ENCODE measurements at places on chromosomes 1 and 21.

- DNase-seq, result peak; percentile 82
Observed at GRCh38 chr21:38266732-38267131, 9.9 kb downstream of the KCNJ15 start.

- DNase-seq, result no peak
Observed at GRCh38 chr1:1561801-1562470, 12.7 kb downstream of the SSU72 start.

DNA sequence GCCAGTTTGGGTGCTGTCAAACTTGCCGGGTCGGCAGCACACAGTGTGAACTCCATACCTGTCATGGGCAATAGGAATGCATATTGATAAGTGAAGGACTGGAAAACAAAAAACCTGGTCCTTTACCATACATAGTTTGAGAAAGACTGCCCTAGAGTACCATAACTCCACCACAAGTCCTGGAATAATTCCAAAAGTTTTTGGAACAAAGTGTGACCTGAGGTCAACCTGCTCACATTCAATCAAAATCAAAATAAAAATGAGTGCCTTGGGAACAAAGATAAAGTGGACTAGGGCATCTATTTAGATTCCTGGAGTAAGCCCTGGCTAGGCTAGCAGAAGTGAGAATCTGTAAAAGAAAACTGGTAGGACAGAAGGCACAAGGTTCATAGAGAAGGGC lies 7.6 kb downstream of the PEX19 start:
- DNase-seq, result no peak

DNA sequence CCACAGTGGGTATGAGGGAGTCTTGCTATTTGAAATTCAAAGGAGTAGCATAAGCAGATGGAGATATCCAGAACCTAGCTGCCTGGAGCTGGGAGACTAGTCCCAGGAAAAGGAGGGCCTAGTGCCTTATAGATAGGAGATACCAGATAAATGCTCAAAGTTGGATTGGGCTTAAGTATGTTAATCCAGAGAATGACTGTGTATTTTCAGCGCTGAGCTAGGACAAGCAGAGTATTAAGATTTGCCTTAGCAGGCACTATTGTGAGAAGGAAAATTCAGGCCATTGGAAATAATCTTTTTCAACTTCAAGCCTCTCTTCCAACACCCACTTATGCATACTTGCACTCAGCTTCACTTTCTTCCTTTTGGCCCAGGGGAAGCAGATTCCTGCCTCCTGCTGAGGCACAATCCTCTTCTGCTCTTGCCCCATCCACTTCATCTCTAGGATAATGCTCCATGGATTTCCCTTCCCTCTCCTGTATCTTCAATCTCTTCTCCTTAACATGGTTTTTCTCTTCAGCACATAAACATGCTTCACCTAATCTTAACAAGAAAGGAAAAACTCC lies 21.1 kb downstream of the PIK3C2B start:
- DNase-seq, result no peak

GRCh38 chr1:203041351-203041932 lies 15.2 kb downstream of the PPFIA4 start:
- no peak for DNase-seq

- DNase-seq, result peak; percentile 64
Observed at GRCh38 chr1:8342325-8342724, 24.4 kb downstream of the SLC45A1 start.

DNA sequence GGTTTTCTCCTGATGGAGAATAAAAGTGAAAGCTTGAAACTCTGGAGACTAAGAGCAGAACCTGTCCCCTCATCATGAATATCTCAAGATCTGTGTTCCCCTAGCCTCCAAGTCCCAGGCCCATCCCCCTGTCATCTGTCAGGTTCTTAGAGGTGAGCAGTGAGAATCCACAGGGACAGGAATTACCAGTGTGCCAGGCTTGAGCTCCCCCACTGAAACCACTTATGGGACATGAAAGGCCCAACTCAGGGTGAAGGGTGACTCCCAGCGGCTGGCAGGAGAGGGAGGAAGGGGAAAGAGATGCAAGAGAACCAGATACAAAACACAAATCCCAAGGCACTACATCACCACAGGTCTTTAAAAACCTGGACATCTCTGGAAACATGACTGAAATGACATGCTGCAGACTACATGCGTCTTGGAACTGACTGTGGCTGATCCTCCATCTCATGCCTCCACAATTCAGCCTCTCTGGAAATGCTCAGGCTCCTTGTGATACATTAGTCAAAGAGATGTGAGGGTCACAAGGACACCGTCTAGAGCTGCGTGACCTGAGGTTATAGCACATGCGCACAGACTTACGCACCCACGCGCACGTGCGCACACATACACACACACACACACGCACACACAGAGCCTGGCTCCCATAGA lies 6.8 kb upstream of the LY9 start:
- DNase-seq, result no peak

DNA sequence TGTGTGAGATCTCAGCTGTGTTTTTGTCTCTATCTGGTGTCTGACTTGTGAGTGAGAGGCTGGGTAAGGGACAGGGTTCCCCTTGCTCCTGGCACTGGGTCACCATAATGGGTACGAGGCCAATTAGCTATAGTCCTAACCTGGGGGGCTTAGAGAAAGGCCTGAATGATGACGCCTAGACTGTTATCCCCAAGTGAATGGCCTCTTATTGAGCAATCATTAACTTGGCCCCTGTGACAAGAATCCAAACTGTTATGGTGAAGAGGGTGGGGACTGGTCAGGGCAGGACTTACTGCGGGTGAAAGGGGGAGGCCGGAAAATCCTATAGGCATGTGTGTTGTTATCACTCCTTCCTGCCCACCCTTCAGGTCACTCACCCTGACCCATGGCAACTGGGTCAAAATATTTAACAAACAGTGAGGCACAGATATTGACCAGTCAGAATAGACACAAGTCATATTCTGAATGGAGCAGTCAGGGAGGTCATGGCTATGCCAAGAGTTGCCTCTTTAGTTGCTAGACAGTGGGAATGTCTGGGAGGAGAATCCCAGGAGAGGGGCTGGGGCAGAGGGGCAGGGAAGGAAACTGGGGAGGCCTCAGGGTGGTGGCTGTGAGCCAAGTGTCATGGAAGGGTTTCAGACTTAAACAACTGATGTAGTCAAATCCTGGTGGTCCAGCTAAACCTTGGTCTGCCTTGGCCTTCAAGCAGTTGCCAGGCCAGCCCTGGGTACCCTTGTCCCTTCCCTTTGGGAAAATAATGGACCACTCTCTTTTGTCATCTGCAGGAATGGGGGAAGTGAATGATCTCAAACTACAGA lies 3.2 kb downstream of the NR0B2 start:
- DNase-seq, result no peak

- no peak for DNase-seq
Observed at GRCh38 chr21:45146801-45147200, 72.4 kb downstream of the ADARB1 start.

DNA sequence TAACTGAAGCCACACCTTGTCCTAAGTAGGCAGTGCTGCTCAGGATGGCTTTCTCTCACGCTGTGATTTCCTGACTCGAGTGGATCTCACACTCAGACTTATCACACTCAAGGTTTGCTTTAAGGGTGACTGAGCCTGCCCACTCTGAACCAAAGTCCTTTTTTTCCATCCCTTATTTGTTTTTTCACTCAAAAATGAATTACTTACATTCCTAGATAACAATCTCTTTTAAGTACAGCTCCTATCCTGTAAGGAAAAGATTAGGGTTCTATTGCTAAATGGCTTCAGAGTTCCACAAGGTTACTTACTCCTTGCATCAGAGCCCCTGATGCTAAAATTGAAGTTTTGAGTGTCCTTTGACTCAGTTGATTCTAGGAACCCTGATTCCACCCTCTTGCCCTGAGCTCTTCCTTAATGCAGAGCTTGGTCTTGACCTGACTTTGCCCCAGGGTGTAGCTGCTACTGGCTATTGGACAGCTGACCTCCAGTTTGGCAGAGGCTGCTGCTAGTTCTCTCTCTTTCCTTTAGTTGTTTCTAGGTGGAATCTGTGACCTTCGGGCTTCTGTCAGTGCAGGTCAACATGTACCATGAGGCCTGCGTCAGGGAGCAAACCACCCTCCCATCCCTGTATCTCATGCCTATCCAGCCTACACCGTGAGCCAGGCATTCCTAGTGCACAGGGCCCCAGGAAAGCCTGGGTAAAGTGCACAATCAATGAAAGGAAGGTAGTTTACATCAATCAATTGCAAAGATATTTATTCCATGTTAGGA lies 80.1 kb upstream of the CD55 start:
- DNase-seq, result no peak

DNA sequence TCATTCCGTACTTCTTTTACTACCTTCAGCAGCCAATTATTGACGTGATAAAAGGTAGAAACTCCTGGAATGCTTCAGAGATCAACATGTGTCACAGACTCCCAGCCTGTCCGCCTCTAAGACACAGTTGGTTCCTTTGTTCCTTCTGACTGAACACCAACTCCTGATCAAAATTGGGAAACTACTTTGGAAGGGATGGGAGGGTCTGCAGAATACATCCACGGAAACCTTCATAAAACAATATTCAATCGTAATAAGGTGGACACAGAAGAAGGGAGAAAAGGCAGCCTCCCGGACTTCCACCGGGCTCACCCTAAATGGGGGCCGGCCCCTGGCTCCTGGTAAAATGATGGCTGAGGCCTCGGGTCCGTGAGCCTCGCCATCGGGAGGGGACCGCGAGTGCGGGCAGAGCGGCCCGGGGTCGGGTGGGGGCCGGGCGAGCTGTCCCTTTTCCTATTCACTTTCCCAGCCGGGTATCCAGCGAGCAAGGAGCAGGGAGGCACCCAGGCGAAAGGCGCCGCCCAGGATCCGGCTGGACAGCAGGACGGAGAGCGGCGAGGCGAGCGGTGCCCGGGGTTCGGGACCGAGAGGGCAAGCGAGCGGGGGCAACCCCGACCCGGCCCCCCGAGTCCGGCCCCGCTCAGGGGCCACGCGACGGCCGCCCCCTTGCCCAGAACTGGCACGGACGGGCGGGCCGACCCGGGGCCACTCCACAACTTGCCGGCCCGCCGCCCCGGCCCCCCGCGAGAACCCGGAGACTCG lies 805 bp downstream of the NRIP1 start:
- peak; percentile 52 for DNase-seq

All from RPMI7951 (cell line).